Forelimb muscle (tissue), 1 donor: ENCODE measurements at places on chromosomes 7 and 10. TPM values are rescaled to one million over a fixed set of nuclear protein-coding genes. Genes with fewer than 3 reads are reported as not detected.

The NPY gene
- polyA plus RNA-seq, result 19.9 TPM

GRCh38 chr10:86367152-86367951 is 757 bp upstream of the GRID1 start:
- no peak for DNase-seq

DNA sequence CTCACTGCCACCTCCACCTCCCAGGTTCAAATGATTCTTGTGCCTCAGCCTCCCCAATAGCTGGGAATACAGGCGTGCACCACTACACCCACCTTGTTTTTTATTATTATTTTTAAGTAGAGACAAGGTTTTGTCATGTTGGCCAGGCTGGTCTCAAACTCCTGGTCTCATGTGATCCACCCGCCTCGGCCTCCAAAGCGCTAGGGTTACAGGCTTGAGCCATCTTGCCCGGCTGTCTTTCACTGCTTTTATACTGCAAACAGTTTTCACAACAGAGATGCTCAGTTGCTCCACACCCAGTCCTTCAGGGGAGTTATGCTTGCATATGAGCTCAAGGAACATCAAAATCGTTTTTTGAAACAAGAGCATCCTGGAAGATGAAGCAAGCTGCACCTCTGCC is 1.3 kb upstream of the PRR15 start:
- DNase-seq, result no peak

- no peak for DNase-seq
Observed at GRCh38 chr10:13046851-13047528, 45.5 kb upstream of the CCDC3 start.
